ENCODE measurements at places on chromosomes 4 and X.
A peak's percentile ranks its signal among the peaks of the same experiment; 100 is the strongest.

- no peak for DNase-seq
These were observed 48.3 kb downstream of the PDK3 start for GRCh38 chrX:24513416-24513815.

- peak; percentile 31 for DNase-seq
These were observed 102.6 kb downstream of the DHRSX start for GRCh38 chrX:2398064-2398656.

DNA sequence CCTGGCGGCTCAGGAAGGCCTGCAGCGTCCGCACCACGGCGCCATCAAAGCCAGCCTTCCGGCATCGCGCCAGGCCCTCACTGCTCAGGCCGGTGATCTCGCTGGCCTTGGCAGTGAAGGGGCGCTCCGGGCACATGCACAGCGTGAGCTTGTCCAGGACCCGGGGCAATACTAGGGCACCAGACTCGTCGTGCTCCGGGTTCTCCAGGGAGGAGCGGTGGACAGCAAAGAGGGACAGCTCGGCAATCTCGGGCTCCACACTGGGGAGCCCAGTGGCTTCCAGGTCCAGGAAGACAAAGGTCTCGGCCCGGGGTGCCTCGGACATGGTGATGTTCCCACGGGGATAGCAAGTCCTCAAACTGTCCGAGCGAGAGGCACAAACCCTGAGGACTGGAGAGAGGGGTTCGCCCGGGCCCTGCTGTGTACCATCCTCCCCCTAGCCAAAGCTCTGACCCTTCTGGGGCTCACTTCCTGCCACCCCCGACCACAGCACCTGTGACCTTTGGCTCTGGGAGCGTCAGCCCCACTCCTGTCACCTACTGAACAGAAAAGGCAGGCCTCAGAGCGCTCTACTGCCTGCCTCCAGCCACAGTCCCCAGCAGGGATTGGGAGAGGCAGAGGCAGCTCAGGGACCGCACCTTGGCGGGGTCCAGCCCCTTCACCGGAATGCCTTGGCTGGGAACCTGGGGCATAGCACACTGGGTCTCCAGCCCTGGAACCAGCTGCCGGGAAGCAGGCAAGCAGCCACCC, 575 bp downstream of the TREX2 start:
- no peak for DNase-seq

GRCh38 chr4:102438396-102439235, 62.5 kb upstream of the NFKB1 start:
- DNase-seq: peak; percentile 7

- DNase-seq: no peak
These were observed 155.2 kb upstream of the SPIN4 start for GRCh38 chrX:63506320-63506719.

- no peak for DNase-seq
These were observed 13.7 kb upstream of the UBA1 start for GRCh38 chrX:47179928-47180255.

DNA sequence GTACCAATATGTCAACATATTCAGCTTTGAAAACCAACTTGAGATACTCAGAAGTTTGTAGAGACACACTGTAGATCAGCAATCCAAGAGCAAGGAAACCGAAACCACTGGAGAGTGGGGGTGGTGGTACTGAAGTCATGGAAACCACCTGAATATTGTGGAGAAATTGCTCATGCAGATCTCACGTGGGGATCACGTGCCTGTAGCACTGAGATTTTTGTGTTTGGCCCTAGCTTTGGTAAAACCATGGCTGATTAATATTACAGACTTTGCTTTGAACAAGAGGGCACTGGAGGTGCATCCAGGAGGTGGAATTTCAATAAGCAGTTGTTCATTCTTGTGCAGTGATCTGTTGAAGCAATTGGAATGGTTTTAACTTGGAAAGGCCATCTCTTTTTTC, 47.2 kb downstream of the GBA3 start:
- DNase-seq: no peak

GRCh38 chrX:147953976-147954375, 27.2 kb upstream of the FMR1NB start:
- DNase-seq: no peak

DNA sequence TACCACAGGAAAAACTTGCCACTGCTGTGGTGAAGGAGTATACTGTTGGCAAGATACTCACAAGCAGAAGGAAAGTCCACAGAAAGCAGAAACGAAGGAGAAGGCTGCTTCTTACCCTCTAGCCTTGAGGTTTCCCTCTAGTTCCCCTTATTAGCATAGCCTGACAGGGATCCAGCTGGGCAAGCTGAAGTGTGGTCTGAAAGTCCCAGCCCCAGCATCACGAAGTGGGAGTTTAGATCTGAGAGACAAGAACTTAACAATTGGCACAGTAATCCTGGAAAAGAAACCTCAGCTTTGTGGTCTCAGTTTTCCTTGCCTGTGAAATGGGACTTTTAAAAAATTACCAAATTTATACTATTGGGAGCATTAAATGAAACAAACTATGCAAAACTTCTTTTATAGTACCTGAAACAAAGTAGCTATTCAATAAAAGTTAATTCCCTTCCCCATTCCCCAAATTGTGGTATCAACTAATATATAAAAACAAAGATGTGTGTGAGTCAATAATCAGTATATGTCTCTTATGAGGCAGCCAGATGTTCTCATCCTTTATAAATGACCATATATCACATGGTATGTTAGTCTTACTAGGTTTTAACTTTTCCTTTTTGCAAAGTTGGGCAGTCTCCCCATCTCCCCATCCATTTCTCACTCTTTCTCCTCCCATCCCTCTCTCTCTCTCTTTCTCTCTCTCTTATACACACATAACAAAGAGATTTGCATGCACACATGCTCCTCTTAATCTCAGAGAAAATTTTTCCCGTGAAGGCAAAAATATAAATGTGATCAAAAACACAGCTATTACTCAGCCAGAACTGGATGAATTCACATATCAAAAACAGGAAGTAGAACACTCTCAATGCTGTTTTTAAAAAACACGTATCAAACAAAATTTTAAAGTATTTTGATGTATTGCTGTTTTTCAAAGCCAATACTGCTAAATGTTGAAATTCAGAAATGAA, 57.8 kb downstream of the SCFD2 start:
- no peak for DNase-seq

- no peak for DNase-seq
These were observed 59.6 kb upstream of the RASSF6 start for GRCh38 chr4:73679836-73680235.

DNA sequence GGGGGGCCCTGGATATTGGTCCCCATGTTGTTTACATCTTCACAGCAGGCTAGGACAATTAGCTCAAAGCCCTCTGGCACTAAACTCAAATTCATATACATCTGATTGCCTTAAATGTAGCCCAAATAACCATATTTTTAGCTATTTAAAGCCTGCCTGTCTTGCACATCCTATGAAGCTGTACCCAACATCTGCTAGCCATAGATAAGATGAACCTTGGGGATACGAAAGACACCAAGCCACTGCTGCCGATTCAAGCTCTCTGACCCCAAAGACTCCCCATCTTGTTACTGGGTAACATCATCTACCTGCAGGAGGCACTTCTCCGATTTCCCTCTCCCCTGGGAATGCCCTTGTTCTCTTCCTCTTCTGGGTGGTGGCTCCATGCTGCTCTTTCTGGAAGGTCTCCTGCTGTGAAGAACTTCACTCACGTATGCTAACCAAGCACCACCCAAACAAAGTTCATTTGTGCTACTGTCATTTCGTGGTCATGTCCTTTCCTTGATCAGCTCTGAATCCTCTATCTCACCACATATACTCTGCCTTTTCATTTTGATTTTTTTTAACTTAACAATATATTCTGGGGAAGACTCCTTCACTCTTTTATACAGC, 107.7 kb upstream of the ATXN3L start:
- DNase-seq: no peak

DNA sequence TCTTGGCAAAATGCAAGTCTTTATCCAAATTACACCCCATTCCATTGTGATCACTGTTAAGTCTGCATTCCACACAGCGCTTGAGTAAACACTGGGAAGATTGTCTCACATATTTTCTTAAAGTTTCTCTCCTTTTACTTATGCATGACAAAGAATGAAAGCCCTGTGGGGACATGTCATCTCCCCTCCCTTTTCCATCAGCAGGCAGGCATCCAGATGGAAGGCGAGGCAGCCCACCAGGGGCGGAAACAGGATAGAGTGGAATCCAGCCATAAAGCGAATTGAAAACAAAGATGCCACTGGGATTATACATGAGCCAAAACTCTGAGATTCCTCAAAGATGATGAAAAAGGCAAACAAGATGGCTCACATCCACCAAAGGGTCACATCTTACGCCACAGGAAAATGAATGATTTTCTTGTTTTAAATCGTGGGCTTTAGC, 78.2 kb downstream of the AFAP1 start:
- no peak for DNase-seq

Data from H54 (cell line).